ENCODE measurements at places on chromosomes 1 and 21. TPM values are rescaled to one million over a fixed set of nuclear protein-coding genes. Genes with fewer than 3 reads are reported as not detected.

Gene S100PBP
- total RNA-seq: 66.1 TPM

Gene ARHGAP30
- 0.20 TPM for total RNA-seq

Gene C1orf115
- total RNA-seq: 9.8 TPM

Gene CAMK1G
- total RNA-seq: 2.7 TPM

Gene TMEM240
- 5.1 TPM for total RNA-seq

DNA sequence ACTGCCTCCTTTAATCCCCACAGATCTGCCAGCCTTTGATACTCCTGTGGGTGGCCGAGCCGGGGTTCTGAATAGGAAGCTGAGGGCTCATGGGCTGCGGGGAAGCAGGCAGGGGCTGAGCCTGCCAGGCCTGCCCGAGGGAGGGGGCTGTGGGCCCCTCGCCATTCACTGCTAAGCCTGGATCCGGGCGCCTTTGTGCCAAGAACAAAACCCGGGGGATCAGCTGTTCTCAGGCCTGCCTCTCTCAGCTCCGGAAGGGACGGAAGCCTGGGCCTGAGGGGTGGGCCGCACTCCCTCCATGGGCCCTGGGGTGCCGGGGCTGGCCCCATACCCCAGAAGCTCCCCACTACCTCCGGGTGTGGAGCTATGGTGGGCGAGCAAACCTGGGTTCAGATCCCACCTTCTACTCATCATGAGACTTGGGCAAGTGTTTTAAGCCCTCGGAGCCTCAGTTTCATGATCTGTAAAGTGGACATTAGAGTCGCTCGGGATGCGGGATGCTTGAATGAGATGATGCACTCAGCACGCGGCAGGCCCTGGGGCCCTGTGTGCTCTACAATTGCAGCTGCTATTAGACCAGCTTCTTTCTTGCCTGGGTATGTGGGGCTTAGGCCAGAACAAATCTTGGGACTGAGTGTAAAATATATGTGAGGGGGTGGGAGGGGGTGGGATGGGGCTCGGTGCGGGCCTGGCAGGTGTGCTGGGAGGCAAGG, 19.2 kb upstream of the EPHA2 start:
- no peaks in the 10 kb centered on the region for H3K36me3 ChIP-seq
- no peaks in the 10 kb centered on the region for H3K27me3 ChIP-seq
- H3K27ac ChIP-seq: peak overlapping the region; percentile 33

DNA sequence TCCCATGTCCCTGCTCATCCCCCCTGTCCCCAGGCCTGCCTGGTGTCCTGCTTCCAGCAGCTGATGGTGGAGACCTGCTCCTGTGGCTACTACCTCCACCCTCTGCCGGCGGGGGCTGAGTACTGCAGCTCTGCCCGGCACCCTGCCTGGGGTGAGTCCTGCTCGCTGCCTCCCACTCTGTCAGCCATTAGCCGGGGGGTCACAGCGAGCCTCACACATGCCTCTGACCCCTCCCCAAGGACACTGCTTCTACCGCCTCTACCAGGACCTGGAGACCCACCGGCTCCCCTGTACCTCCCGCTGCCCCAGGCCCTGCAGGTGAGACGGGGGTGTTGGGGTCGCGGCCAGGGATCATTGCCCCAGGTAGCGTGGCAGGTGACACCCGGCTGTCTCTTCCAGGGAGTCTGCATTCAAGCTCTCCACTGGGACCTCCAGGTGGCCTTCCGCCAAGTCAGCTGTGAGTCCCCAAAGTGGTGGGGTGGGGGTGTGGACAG, 10.0 kb downstream of the SCNN1D start:
- no peak overlapping the region for H3K4me3 ChIP-seq
- H3K36me3 ChIP-seq: no peaks in the 10 kb centered on the region
- H3K4me1 ChIP-seq: no peaks in the 10 kb centered on the region
- no peak overlapping the region for H3K27ac ChIP-seq

- H3K27ac ChIP-seq: no peak overlapping the region
- H3K4me3 ChIP-seq: no peak overlapping the region
- H3K27me3 ChIP-seq: no peaks in the 10 kb centered on the region
- no peaks in the 10 kb centered on the region for H3K36me3 ChIP-seq
- DNase-seq: no peak
- H3K4me1 ChIP-seq: peaks cover 22% of the 10 kb centered on the region
These were observed 61.8 kb upstream of the POU2F1 start for GRCh38 chr1:167158813-167159275.

DNA sequence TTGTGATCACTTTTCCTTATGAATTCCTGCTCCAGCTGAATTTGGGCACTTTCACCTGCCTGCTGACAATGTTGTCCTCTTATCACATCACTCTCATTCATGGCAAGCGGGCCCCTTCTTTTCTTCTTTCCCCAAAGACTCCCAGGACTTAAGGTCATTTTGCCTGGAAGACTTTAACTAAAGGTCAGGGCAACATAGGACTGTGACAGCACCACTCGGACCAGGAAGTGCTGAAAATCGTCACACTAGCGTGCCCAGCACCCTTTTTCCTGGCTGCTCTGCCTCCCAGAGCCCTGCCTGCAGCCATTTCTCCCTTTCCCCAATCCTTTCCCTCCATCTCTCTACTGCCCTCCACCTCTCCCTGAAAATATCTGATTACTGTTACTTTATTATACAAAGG, 35.4 kb downstream of the CD34 start:
- no peak overlapping the region for H3K27ac ChIP-seq
- DNase-seq: no peak
- H3K27me3 ChIP-seq: peaks cover 23% of the 10 kb centered on the region

DNA sequence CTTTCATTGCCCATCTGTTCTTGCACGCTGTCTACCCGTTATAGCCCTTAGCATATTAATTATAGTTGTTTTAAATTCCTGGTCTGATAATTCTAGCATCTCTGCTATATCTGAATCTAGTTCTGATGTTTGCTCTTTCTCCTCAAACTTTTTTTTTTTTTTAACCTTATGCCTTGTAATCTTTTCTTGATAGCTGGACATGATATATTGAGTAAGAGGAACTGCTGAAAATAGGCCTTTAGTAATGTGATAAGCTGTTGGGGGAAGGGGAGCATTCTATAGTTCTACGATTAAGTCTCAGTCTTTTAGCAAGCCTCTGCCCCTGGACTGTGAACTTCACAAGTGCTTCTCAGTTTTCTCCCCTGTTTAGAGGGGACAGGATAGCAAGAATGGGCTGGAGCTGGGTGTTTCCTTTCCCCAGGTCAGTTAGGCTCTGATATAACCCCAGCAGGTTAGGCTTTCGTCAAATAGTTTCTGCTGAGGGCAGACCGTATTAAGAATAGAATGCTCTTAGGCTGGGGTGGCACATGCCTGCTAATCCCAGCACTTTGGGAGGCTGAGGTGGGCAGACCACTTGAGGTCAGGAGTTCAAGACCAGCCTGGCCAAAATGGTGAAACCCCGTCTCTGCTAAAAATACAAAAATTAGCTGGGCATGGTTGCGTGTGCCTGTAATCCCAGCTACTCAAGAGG, 62.2 kb downstream of the ZFYVE9 start:
- H3K27ac ChIP-seq: no peak overlapping the region
- DNase-seq: no peak
- H3K36me3 ChIP-seq: peaks cover 11% of the 10 kb centered on the region
- no peak overlapping the region for H3K4me3 ChIP-seq
- H3K27me3 ChIP-seq: no peaks in the 10 kb centered on the region

GRCh38 chr1:163305441-163305840, 16.3 kb upstream of the NUF2 start:
- no peak overlapping the region for H3K27ac ChIP-seq
- H3K4me3 ChIP-seq: no peak overlapping the region
- H3K4me1 ChIP-seq: no peaks in the 10 kb centered on the region
- no peaks in the 10 kb centered on the region for H3K27me3 ChIP-seq

DNA sequence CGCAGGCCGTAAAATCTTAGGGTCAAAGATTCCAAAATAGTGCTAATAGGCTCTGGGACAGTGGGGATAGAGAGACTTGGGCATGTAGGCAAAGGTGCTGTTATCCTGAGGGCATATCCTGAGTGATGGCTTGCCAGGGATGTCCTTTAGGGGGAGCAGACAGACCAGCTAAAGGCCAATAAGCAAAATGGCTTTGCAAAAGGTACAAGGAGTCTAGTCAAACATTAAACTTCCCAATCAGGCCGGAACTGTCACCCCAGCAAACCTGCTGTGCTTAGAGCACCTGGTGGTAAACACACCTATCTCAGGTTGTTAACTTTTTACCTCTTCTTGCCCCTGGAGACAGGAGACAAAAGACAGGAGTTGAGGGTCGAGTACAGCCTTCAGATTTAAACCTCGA, 49.1 kb downstream of the TRABD2B start:
- H3K4me3 ChIP-seq: no peak overlapping the region
- H3K27me3 ChIP-seq: no peaks in the 10 kb centered on the region
- peak overlapping the region; percentile 51 for H3K27ac ChIP-seq
- H3K4me1 ChIP-seq: peaks cover 50% of the 10 kb centered on the region
- no peak for DNase-seq
- no peaks in the 10 kb centered on the region for H3K36me3 ChIP-seq

DNA sequence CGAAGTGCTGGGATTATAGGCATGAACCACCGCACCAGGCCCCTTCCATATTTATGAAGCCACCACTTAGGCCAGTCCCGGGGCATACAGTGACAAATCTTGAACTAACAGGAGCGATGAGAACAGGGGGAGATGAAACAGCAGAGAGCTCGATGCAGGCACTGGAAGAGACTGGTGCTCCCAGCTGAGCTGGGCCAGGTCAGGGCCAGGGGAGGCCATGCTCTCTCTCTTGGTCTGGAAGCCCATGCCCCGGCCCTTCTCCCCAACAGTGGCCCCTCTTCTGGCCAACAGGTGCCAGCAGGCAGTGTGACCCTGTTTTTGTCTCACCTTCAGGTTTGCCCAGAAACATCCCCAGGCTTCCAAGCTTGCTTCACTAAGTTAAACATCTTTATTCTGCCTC, 269.9 kb upstream of the C1orf174 start:
- no peak overlapping the region for H3K27ac ChIP-seq
- peaks cover 69% of the 10 kb centered on the region for H3K27me3 ChIP-seq
- no peaks in the 10 kb centered on the region for H3K36me3 ChIP-seq
- no peaks in the 10 kb centered on the region for H3K4me1 ChIP-seq
- no peak for DNase-seq
- H3K4me3 ChIP-seq: no peak overlapping the region

- DNase-seq: no peak
- peaks cover 17% of the 10 kb centered on the region for H3K4me1 ChIP-seq
- H3K27ac ChIP-seq: no peak overlapping the region
- H3K36me3 ChIP-seq: peaks cover 5% of the 10 kb centered on the region
- no peak overlapping the region for H3K4me3 ChIP-seq
These were observed 42.8 kb downstream of the MYSM1 start for GRCh38 chr1:58657082-58657481.

DNA sequence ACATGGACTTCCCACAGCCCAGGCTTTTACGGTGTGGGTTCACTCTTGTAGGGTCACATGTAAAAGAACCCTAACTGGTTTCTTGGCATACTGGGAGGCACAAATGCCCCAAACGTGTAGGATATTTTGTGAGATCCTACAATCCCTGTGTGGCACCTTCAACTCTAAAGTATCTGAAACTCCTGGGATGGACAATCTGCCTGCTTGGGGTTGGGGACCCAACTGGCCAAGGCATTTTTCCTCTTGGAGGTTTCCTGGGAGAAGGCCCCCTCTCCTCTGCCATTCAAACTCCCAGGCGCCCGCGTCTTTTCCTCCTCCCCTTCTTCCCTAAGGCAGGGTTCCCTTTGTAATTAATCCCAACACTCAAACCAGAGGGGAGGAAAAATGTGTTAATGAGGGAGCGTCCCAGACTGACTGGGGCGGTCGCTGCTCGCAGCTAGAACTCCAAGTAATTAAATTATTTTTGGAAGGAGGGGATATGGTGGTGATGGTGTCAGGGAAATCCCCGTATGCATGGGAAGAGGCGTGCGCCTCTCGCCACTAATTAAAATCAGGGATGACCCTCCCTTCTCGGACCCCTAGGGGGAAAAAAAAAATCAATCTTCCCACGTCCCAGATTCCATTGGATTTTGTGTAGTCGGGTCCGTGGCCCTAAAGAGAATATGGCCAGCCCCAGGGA, 681 bp upstream of the VANGL2 start:
- no peaks in the 10 kb centered on the region for H3K36me3 ChIP-seq
- peak overlapping the region; percentile 87 for H3K27ac ChIP-seq
- H3K4me3 ChIP-seq: peak overlapping the region; percentile 74
- no peaks in the 10 kb centered on the region for H3K27me3 ChIP-seq
- DNase-seq: no peak

DNA sequence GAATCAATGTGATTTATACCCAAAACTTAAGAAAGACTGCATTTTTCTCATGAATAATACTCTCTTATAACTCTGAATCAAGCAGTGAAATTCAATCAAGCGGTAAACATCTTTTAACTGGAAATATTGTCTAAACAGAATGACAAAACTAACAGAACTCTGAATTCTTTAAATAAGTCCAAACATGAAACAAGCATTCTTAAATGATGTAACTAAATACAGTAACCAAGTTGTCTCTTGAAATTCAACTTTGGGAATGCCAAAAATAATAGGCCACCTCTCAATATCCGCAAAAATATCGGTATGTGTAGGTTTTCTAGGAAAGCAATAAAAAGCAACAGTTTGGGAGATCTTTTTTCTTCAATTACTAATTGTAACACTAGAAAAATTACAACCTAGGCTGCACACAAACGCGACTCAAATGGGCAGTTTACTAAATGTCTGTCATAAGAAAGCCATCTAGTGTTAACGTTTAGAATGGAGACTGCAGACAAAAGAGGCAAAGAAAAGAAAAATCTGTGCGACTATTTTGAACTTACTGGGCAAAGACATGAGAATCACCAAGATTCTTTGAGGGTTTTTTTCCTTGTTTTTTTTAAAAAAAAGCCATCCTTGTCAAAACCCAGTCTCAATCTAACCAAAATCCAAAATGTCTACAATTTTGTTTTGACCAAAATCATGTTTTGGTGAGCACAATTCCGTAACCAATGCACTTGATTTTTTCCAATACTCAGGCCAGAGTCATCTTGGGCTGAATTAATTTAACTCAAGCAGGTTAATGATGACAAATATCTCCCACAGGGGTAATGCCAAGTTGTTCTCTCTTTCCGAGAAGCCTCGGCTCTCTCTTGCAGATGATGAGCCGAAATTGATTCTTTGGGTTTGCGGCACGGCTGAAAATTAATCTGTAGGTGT, 1.3 kb downstream of the SIPA1L2 start:
- H3K27me3 ChIP-seq: peaks cover 8% of the 10 kb centered on the region
- peak overlapping the region; percentile 96 for H3K4me3 ChIP-seq
- no peaks in the 10 kb centered on the region for H3K36me3 ChIP-seq
- H3K4me1 ChIP-seq: peaks cover 37% of the 10 kb centered on the region
- no peak for DNase-seq

DNA sequence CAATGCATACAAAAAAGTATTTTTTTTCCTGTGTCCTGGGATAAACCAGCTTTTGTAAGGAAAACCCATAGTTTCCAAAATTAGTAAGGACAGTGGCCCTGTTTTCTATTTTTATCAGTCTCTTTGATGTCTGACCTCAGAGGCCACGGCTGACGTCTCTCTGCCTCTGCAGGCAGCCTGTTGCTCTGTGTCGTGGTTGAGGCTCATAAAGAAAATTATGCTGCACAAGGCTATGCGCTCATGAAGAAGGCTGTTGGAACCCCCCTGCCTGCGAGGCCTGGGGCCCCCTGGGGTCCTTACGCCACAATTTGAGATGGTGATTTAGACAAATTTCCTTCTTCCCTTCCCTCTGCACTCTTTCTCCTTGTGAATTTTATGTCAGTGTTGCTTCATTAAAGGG, 48.9 kb downstream of the AGPAT3 start:
- H3K27me3 ChIP-seq: no peaks in the 10 kb centered on the region
- H3K36me3 ChIP-seq: peaks cover 6% of the 10 kb centered on the region
- DNase-seq: no peak
- no peak overlapping the region for H3K4me3 ChIP-seq

- no peak for DNase-seq
- no peak overlapping the region for H3K4me3 ChIP-seq
- H3K27me3 ChIP-seq: peaks cover 85% of the 10 kb centered on the region
- H3K36me3 ChIP-seq: peaks cover 2% of the 10 kb centered on the region
- no peaks in the 10 kb centered on the region for H3K4me1 ChIP-seq
- no peak overlapping the region for H3K27ac ChIP-seq
These were observed 11.9 kb downstream of the SLC1A7 start for GRCh38 chr1:53130598-53130877.

All from progenitor cell of endocrine pancreas (in vitro differentiated cells).